ENCODE measurements at places on chromosomes 1 and 21.
A peak's percentile ranks its signal among the peaks of the same experiment; 100 is the strongest.

- no peak for DNase-seq
Observed at GRCh38 chr1:64343823-64344190, 126.1 kb upstream of the CACHD1 start.

DNA sequence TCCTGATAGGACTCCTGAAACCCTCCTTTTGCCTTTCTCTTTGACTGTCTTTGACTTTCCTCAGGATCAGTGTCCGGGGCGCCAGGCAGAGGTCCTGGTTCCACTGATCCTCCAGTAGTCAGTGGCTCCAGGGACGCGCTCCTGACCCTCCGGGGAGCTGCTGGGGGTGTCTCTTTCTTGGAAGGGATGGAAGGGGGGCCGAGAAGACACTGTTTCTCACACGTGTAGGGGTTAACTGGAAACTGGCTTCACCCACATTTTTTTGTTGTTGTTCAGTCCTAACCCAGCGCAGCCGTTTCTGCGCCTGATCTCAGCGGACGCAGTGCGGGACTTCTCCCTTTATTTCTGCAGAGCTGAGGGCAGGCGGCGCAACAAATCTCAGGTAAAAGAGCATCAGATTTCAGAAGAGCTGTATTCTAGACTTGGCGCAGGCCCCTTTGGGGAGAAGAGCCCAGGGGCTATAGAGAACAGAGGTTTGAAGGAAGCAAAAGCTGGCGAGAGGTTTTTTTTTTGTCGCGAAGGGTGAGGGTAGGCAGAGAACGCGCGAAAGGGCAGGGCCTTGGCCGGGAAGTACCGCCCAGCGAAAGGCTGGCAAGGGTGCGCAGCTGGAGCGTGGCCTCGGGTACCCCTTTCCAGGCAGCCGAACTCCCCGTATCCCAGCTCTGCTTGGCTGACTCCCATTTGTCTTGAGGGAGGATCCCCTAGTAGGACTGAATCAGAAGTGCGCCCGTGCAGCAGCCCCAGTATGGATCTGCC lies 4.3 kb upstream of the LHX9 start:
- DNase-seq: no peak

DNA sequence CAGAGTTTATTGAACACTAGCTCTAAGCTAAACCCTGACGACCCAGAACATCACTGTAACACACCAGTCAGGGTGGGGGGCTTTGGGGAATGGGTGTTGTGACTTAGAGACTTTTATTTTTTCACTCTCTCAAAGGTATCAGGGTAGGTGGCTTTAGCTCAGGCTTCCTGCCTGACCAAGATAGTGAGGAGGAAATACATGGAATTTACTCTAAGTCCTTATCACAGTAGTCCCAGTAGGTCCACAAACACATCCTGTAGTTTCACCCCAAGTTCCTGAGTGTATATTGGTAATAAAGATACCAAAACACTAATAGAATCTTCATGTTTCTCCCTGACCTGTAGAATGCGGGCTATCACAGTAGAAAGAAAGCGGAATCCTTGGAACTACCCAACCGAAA lies 15.1 kb downstream of the GJA5 start:
- DNase-seq: no peak

DNA sequence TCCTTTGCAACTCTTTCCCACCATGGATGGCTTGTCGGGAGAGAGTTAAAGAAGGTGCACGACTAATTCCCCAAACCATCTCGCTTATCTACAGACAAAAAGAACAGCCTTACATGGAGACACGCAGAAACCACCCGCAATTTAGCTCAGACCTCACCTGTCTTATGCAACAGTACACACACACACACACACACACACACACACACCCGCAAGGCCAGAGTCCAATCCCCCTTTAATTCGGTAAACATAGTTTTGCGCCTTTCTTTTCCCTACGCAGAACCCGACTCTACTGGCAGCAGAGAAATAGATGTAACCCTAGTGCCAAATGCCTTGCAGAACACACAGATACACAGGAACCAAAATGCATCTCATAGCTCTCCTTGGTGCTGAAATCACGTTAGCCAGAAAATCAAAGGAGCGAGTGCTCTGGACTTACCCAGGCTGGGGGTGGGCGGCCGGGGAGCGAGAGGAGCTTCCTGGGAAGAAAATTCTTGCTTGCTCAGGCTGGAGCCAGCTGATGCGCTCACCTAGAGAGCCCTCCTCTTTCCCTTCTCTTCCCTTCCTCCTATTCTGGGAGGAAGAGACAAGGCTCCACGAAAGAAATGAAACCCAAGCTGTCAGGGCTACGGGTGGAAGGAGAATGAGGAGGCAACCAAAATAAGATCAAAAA lies 470 bp downstream of the TNR start:
- DNase-seq: no peak

DNA sequence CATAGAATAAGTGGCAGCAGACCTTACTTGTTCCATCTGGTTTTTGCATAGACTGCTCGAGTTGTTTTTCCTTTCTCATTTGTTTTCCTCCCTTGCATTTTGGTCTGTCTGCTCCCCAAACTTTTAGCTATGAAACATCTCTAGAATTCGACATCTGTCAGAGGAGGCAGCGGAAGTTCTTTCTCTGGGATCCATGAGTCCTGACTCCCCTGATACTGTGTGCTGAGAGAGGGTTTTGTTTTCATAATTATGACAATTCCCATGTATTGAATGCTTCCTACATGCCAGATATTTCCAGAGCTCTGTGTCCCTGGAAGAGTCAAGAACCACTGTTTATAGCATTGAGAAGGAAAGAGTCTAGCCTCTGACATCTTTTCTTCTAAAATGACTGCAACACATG lies 172.6 kb downstream of the KIF26B start:
- no peak for DNase-seq

DNA sequence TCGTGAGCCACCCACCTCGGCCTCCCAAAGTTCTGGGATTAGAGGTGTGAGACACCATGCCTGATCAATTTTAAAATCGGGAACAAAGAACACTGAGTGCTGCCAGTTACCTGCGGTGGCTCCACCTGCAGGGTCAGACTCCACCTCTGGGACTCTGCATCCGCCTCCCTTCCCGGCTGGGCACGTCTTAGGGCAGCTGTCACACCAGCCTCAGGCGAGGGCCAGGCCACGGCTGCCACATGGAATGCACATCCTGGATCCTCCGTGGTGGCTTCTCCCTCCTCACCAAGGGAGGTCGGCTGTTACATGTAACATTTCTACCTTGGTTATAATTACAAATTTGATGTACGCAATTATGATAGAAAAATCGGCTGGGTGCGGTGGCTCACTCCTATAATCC lies 5.9 kb upstream of the MXRA8 start:
- no peak for DNase-seq

DNA sequence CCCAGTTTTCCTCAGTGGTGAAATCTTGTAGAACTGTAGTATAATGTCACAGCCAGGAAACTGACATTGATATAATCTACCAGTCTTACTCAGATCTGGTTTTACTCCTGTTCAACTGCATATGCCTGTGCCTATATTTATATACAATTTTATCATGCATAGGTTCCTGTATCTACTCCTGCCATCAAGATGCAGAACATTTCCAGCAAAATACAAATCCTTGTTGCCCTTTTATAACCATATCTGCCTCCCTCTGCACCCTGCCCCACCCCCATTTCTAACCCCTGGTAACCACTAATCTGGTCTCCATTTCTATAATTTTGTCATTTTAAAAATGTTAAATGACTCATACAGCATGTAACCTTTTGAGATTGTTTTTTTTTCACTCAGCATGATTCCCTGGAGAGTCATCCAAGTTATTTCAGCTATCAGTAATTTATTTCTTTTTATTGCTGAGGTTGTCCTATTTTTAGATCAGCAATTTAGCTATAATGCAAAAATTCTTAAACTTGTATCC lies 8.1 kb downstream of the UTP25 start:
- DNase-seq: no peak

DNA sequence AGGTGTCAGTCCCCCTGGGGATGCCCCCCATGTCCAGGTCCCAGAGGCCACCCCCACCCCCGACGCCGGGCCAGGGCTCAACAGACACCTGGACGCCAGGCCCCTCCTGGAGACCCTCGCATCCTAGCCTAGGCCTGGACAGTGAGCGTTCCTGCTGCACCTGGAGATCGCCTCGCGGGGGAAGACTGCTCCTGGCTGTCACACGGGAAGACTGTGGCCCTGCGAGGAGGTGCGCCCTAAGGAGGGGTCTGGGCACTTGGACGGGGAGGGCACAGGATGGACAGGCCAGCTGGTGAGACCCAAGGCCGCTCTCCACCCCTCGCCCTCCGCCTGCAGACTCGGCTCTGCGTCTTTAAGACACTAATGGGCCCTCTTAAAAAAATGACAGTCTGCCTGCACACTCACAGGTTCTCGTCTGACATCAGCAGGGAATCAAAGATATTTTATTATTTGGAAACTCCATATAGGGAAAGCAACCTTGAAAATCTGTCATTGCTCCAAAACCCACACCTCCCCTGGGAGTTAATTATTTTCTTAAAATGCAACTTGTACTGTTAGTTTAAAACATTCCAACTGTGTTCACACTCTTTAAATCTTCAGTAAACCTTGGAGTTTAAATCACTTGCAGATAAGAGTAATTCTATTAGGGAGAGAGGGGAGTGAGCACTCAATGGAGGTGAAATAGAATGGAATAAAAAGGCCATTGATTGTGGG lies 45.6 kb upstream of the ACTRT2 start:
- DNase-seq: no peak

GRCh38 chr1:88695781-88696180 lies 11.7 kb downstream of the PKN2 start:
- DNase-seq: no peak

DNA sequence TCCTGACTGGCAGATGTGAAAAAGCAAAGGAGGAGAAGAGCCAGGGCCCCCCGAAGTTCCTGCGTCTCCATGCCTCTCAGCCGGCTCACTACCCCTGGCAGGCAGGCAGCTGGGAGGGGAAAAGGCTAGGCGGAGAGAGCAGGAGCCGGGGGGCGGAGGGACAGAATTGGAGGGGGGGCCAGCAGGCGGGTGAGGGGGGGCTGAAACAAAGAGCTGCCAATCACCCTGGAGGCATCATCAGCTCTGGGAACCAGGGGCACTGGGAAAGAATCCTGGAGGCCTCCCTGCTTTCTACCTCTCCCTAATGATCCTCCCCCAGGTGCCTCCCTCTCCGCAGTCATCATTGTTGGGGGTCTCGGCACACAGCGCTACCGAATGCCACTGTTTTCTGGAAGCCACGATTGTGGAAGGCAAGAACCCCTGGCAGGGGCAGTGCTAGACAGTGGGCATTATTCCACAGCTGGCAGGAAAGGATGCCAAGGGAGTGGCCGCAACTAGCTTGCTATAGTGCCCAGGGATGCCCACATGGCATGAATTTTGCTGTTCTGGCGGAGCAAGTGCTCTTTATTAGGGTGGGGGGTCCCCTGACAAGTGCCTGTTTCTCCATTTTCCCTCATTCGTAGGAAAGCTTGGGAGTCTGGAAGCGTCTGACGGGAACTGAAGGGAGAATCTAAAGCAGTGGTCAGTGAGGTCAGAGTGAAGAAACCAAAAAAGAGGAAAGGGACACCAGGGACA lies at the start of gene THBS3:
Gene THBS3, minus strand, starts transcription at position 92 of the 735 bp plus-strand sequence. Its CDS starts 21 bp downstream, at position 71.
- no peak for DNase-seq

DNA sequence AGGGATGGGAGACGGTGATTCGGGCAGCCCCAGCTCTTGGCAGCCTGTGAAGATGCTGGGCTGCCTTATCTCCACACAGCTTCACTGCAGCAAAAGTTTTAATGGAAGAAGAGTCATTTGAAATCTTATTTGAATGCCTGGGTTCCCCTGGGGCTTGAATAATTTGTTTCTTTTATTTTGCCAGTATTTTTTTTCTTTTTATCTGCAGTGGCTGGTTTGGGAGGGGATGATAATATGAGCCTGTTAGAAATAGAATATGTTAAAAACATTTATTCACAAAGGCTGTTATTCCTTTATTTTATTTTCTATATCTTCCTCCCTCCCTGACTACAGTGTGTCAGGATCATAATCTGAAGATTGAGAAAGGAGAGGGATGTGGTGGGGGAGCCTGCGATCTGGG lies 103.4 kb downstream of the ARHGEF10L start:
- DNase-seq: no peak

- DNase-seq: no peak
Observed at GRCh38 chr1:15899266-15899665, 51.8 kb downstream of the SPEN start.

DNA sequence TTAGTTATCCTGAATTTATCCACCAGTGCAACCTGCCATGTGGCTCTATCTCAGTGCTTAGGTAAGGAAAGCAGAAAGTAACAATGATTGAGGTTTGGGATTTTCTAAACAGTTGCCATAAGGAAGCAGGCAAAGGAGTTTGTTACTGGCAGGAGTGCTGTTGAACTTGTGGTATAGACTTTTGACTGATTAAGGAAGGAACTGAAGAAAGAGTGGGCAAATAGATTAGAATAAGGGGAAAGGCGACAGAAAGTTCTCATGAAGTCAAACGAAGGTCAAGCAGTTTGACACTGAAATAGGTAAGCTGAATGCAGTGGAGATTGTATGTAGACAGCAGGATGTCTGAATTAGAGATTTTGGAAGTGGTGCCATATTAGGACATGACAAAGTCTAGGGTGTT lies 24.2 kb upstream of the CR2 start:
- no peak for DNase-seq

DNA sequence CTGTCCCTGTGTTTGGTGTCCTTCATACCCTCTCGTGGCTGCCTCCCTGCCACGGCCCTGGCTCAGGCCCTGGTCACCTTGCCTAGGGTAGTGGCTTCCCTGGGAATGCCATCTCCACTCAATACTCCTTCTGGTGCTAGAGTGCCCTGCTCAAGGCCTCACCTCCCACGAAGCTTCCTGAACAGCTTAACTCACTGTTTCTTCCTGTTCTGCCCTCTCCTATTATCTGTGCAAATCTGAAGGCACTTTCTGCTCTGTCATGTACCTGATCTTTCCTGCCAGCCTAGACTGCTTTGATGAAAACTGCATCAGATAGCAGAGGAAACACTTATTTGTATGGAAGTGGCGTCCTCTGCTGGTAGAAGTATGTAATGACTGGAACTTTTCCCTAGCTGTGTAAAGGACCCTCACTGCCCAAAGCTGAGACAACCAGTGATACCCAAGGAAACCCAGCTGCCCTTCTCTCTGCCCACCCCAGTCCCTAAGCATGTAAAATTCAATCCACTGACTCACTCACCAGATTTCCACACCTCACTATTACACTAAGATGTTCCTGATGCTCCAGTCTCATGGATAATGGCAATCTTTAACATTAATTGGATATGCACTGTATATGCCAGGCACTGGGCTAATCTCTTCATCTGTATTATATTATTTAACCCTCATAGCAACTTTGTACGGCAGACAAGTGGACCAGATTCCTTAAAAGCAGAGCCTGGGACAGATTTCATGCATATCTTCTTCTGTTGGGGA lies 36.2 kb upstream of the BTG2 start:
- DNase-seq: peak; percentile 82

Data from CD4-positive, alpha-beta memory T cell (primary cell).